Activated CD4-positive, alpha-beta T cell treated with anti-CD3 and anti-CD28 coated beads, Interleukin-2, amount 10 ng/mL, durations not matched to agents 7 days and 5 days (primary cell): ENCODE measurements at places on chromosomes 5 and 9. TPM values are rescaled to one million over a fixed set of nuclear protein-coding genes. Genes with fewer than 3 reads are reported as not detected.

- DNase-seq: no peak
Measured at GRCh38 chr5:133696782-133697507, 84.6 kb upstream of the FSTL4 start.

PCDHB8 gene
- total RNA-seq: not detected

DNA sequence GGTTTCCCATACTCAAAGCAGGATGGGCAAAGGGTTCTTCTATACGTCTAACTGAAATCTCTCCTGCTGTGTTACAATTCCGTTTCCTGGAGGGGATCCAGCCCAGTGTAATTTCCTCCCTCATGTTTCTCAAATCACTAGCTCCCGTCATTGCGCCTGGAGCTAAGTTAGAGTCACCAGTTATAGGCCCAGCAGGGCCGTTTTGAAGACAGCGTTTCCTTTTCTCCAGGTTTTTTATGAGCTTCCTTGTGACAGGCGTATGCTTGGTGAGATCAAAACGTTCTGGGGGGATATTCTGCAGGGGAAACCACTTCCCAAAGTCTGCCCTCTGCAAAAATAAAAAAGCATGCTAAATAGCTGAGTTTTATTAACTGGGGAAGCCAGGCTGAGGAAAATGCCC is 53.0 kb upstream of the WWC1 start:
- no peak for DNase-seq

DNA sequence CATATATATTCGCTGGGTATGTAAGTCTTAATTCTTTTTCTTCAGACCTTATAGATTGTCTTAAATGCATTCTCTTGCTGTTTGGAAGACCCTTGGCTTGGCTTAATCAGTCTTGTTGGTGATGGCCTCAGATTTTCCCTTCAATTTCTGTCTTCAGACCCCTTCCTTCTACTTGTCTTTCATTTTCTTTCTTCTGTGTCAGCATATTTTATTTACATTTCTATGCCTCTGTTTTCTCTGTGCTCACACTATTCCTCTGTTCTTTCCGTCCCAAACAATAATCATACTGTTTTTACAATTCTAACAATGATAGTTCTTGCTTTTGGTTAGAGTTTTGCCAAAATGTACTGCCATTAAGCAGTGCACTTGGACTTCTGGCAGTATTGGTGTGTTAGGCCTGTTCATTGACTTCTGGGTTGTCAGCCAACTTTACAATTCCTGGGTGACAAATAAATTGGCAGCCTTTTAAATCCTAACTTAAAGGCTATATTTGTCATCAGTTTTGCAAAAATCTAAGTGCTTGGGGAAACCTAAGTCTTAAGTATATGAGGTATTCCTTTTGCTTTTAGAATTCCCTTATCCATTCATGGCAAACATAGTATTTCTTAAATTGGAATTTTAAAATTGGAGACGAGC is 8.0 kb downstream of the SRFBP1 start:
- no peak for DNase-seq

DNA sequence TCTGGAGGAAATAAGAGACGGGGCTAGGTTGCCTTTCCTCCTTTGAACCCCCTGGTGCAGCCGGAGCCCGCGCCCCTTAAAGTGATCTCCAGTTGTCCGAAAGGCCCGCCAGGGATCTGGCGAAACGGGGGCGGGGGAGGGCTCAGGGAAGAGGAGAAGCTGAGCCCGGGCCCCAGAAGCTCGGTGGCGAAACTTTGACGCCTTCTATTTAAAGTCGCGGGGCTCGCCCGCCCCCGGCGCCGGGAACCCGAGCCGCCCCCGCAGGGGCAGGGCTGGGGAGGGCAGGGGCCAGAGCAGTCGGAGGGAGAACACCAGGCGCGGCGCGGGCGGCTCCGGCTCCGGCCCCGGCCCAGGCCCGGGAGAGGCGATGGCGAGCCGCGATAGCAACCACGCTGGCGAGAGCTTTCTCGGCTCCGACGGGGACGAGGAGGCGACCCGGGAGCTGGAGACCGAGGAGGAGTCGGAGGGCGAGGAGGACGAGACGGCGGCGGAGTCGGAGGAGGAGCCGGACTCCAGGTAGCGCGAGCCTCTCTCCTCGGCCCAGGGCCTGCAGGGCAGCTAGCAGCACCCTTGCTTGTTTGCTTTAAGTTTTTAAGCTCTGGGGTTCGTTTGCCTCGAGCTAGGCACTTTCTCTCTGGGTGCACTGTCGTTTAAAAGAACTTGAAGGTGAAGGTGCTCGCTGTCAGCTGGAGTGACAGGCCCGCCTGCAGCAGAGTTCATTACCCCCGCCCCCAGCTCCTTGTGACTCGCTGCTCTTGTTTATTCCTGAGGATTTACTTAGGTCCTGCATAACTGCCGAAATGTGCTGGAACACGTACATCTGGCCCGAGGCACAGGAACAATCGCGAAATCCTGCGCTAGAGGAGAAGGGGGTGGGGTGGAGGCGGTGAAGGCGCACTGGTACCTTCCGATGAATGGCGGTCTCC is at the start of gene CMYA5:
TSS of gene CMYA5 (plus strand) at position 296 of the 926 bp plus-strand sequence. CDS start at position 368, 72 bp downstream.
- DNase-seq: no peak

GRCh38 chr5:69113851-69114250 is 20.0 kb downstream of the SLC30A5 start:
- no peak for DNase-seq

- no peak for DNase-seq
Measured at GRCh38 chr5:136811086-136811485, 445.7 kb upstream of the TRPC7 start.

PAEP gene
- total RNA-seq: not detected

DNA sequence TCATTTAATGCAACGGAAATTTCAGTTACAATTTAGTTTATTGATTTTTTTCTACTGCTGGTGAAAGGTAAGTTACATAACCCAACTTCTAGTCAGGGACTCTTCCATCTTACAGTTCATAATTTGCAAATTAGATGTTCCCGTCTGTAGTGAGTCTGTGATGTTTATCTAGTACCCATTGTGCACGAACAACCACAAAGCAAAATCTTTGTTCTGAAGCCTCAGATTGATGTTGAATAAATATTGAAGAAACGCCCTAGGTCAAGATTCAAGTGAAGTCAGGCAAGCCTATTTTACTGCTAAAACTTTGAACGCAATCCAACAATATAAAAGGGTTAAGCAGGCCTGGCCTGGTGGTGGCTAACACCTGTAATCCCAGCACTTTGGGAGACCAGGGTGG is 43.1 kb downstream of the BASP1 start:
- no peak for DNase-seq

DNA sequence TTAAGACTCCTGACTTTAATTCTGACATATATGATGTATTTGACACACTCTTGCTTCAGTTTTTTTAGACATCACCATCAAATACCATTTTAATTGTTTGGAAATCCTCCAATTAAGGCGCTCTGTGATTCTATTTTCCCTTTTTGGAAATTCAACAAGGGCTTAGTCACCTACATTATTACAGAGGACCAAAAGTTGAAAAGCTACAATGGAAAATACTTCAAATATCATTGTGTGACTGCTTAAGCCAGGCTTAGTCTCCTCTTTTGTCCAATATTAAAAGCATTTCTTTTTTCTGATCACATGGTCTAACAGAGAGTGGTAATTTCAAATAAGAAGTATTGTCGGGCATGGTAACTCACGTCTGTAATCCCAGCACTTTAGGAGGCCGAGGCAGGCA is 160.3 kb downstream of the CEMIP2 start:
- DNase-seq: no peak

- DNase-seq: no peak
Measured at GRCh38 chr9:129571298-129572051, 49.4 kb downstream of the C9orf50 start.

GRCh38 chr5:150189326-150189725 is 536 bp upstream of the SLC6A7 start:
- DNase-seq: no peak

GRCh38 chr5:14440582-14441431 is 140.8 kb upstream of the OTULINL start:
- DNase-seq: no peak

GRCh38 chr5:96651047-96651446 is 11.1 kb upstream of the CAST start:
- no peak for DNase-seq

OR13C8 gene
- not detected for total RNA-seq

- no peak for DNase-seq
Measured at GRCh38 chr5:15676591-15676990, 176.6 kb downstream of the FBXL7 start.

DNA sequence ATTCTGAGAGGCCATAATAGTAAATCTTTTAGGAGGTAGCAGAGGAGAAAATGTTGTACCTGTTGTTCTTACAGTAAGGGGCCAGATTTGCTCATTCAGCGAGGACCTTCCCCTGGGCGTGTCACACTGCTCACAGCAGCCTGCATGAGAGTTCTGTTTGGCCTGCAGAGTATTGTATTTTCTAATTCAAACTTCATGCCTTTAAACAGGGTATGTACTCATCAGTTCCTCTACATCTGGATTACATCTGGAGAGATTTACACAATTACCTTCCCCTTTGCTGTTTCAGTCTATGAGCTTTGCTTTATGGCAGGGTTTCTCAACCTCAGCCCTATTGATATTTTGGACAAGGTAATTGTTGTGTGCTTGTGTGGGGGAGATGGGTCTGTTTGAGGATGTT is 170.9 kb upstream of the STK32A start:
- no peak for DNase-seq

UBE2QL1 gene
- total RNA-seq: not detected

DNA sequence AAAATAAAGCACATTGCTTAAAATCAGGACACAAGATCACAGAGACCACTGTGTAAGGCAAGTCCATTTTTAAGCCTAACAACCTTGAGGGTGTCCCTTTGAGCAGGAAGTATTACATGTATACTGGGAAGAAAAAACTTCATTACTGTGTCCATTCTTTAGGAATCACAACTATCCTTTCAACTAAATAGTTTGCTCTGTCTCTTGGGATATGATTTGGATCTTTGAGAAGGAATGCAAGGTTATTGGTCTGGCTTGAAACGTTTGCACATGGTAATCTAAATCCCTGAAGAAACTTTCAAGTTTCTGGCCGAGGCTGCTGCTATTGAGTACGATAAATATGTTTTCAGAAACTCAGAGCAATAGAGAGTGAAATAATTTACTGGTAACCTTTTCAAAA is 923.0 kb upstream of the SEMA6A start:
- no peak for DNase-seq
